ENCODE measurements at places on chromosomes 4 and X.

DNA sequence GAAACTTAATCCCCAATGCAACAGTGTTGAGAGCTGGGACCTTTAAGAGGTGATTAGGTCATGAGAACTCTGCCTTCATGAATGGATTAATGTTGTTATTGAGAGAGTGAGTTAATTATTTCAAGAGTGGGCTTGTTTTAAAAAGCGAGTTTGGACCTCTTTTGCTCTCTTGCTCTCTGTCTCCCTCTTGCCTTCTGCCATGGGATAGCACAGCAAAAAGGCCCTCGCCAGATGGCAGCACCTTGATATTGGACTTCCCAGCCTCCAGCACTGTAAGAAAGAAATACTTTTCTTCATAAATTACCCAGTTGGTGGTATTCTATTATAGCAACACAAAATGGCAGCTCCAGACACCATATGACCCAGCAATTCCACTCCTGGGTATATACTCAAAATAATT lies 7.0 kb upstream of the ATP6AP2 start:
- DNase-seq: peak; percentile 11

DNA sequence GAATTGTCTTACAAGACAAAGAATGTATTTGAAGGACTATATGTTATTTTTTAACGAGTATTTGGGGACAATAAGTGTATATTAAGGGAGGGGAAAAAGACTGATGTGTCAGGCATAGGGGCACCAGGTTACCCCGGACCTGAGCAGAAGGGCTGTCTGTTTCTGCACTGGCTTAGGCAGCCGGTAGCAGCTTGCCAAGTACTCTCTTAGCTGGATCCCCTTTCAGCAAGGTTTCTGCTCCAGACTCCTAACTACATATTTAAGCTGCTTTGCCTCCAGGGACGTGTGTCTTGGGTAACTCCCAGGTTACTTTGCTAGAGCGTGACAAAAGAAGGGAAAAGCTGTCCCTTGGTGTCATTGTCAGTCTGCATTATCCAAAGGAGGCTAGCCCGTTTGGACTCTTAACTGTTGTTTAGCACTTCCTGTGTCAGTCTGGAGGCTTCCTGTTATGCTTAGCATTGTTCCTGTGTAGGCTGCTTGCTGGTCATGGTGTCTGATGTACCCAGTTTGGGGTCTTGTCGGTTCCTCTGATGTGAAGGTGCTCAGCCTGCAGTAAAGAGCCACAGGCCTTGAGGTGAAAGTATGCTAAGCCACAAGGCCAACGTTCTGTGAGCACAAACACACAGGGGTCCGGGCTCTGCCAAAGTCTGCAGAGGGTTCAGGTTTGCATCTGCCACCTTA lies 11.6 kb downstream of the CXCR3 start:
- no peak for DNase-seq

DNA sequence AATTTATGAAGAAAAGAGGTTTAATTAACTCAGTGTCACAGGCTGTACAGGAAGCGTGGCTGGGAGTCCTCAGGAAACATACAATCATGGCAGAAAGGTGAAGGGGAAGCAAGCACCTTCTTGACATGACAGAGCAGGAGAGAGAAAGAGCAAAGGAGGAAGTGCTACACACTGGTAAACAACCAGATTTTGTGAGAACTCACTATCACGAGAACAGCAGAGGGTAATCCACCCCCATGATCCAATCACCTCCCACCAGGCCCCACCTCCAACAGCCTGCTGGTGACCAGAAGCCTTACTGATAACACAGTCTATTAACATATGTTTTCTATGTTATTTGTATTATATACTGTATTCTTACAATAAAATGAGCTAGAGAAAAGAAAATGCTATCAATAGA lies 254.8 kb downstream of the PCDH10 start:
- DNase-seq: no peak

DNA sequence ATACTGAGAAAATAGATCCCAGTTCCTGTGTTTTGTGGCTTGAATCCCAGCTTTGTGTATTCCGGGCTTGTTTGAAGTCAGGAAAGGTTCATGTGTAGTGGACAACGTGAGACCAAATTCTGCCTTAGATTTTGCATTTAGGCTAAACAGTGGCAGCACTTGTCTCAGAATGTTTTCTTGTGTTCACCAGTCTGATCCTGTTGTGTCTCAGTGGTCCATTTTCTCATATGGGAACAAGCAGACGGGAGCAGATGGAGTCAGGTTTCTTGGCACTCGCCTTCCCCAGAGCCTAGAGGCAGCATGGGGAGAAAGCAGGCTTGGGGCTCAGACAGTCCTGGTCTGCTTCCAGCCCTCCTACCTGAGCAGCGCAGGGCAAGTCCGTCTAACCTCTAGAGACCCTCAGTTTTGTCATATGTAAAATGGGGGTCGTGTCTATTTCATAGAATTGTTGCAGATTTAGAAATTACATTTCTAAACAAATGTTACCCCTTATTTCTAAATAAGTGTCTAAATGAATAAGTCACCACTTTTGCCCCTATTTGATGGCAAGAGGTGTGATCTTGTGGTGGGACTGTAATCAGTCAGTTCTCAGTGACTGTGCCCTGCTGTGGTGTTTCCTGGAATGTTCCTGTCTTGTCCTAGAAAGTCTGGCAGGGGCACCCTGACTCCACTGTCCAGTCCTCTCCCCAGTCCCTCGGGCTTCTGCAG lies 28.3 kb upstream of the MSANTD1 start:
- DNase-seq: no peak

DNA sequence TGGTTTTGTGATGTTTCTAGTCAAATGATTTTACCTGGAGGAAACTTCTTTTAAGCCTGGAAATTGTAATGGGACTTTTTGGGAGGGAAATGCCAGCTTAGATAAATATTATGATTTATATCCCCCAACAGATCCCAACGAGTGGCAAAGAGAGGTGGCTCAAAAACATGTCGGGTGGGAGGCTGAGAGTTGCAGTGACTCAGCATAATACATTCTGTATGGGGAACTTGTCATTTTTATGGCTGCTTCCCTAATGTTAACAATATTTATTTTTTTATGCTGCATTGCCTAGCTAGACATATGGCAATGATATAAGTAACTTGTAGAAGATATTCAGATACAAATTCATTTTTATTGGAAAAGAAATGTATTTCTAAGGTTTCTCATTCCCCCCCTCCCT lies 219.0 kb downstream of the ARHGAP10 start:
- no peak for DNase-seq

DNA sequence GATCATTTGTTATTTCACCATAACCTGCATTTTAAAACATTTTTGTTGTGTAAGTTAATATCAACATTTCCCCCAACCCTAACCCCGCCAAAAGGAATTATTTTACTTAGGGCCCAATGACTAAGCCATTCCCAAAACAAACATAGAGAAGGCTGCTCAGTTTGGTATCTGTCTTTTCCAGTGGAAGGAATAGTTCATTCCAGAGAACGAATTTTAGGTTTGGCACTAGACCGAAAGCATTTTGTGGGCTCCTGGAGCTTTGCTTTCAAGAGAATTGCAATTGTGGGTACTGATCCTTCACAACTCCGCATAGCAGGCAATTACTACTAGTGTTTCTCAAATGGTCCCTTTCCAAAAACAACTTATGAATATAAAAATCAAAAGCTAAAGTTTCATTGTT lies 226.7 kb upstream of the MAD2L1 start:
- DNase-seq: no peak

DNA sequence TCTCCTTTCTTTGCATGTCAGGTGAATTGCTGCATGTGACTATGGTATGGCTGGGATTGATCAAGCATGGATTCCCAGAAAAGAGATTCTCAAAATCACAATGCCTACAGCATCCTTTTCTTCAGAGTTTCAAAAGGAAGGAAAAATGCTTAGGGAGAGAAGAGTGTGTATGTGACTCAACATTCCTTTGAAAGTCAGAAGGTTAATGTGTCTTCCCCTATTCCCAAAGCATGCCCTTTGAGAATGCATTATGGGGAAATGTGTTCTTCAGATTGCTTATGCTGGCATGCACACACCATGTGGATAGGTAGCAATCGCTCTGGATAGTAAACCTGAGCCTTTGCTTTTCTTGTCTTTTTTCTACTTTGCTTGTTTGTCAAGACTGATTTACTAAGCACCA lies 78.5 kb downstream of the ELOVL6 start:
- DNase-seq: peak; percentile 76

GRCh38 chrX:4661771-4662170 lies 948.3 kb upstream of the PRKX start:
- no peak for DNase-seq

DNA sequence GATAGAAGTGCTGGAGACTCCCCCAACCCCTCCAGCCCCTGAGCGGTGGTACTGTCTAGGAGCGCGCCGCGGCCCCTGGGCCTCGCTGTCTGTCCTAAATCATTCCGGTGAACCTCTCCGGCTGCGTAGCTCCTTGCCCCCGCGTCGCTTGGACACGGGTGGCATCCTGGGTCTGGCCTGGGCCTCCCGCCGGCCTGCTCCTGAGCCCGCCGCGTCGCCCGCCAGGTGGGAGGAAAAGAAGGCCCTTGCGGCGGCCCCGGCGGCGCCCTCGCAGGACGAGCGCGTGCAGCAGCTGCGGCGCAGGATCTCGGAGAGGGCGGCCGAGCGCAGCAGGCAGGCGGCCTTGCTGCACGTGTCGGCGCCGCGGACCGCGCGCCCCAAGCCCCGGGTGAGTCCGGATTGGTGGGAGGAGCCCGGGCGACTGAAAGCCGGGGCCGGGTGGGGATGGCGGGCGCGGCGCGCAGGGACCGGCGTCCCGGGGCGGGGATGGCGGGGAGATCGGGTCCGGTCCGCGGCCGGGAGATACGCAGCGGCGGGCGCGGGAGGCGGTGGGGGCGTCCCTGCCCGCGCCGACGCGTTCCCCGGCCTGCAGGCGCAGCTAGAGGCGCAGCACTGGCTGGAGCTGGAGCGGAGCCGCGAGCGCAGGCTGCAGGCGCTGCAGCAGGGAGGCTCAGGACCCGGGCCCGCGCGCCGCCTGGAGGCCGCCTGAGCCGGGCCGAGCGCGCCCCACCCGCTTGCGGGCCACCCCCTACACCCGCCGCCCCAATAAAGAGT lies 6.5 kb upstream of the RNF4 start:
- peak; percentile 76 for DNase-seq

DNA sequence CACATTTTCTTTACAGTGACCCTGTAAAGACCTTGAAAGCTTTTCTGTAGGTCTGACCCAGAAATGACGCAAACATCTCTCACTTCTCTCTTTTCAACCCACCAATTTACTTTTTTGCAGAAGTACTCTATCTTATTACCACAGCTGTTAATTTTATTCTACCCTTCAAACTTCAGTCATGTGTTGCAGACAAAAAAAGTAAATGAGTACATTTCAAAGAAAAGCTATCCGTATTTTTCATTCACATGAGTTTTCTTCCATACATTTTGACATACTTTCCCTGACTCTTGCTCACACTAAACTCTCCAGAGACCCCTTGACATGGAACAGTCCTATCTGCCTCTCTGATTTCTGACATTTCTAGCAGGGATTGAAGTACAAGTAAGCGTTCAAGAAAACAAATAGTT lies 51.7 kb downstream of the SLC7A11 start:
- DNase-seq: no peak

DNA sequence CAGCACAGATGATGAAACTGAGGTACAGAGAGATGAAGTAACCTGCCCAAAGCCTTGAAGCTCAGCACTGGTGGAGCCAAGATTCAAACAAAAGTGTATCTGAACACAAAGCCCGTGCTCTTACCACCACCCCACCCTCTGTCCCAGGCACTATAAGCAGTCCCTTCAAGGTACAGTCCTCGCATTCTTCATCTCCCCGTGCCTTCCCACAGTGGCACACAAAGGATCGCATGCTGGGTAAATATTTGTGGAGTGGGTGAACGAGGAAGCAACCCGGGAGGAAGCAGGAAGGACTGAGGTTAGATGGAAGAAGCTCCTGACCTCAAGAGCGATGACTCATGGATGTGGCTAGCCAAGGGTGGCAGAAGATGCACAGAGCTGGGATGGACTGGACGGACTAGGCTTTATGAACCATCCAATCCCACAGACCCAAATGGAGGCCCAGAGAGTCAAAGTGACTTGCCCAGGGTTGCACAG lies 18.4 kb downstream of the IQSEC2 start:
- peak; percentile 55 for DNase-seq

GRCh38 chrX:124478046-124478445 lies 131.7 kb downstream of the SH2D1A start:
- DNase-seq: no peak

GRCh38 chr4:95214408-95214807 lies 334.4 kb downstream of the UNC5C start:
- no peak for DNase-seq

DNA sequence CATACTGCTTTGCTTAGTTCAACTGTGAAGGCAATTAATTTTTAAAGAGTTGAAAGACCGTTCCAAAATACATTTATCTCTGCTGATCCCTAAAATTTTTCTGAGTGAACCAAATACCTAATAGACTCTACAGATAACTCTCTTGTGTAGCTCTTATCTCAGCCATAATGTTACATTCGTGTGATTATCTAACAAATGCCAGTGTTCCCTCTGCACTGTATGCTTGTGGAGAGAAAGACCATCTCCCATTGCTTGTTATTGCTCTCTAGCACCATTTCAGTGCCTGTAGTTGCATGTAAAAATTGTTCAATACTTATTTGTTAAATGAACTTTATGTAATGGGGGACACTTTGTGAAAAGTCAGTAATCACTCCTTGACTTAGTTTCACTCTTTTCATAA lies 81.3 kb upstream of the ATOH1 start:
- DNase-seq: no peak

- no peak for DNase-seq
Observed at GRCh38 chrX:96929036-96929435, 45.3 kb downstream of the RPA4 start.

DNA sequence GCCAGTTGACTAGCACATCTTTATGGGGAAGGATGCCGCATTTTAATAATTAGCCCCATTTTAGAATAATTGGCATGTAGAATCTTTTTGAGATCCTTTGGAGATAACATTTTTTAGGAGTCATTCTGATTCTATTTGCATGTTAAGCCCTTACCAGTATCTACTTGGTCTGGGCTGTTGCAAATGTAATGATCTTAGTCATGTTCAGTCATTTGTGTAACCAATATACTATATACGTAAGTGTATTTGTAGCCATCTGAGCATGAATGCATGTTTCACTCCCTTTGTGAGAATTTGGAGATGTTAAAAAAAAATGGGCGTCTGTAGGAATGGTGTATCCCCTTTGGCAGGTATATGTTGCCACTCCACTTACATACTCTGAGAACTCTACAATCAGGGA lies 119.1 kb downstream of the TEX13A start:
- DNase-seq: no peak

DNA sequence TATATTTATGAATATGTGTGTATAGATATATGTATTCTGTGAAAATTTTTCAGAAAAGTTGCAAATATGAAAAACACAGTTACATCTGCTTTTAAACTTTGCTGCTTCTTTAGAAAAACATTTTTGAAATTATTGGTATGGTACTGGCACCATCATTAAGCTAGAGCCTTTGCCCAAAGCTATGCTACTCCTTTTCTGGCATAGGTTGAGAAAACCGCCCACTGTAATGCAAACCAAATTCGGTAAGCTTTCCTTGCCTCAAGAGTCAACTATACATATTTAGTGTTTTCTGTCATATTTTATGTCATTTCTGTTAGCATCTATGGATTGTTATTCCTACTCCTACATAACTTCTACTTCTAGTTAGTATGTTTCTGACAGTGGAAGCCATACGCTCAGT lies 50.7 kb downstream of the ANTXR2 start:
- DNase-seq: no peak

All from IMR-90 (cell line).